Activated T-cell treated with anti-CD3 and anti-CD28 coated beads, Interleukin-2, amount 50 U/mL, for 4 hours (primary cell): ENCODE measurements at places on chromosomes 7 and 10.

- peak; percentile 21 for DNase-seq
Measured at GRCh38 chr10:15419279-15419874, 48.3 kb upstream of the FAM171A1 start.

DNA sequence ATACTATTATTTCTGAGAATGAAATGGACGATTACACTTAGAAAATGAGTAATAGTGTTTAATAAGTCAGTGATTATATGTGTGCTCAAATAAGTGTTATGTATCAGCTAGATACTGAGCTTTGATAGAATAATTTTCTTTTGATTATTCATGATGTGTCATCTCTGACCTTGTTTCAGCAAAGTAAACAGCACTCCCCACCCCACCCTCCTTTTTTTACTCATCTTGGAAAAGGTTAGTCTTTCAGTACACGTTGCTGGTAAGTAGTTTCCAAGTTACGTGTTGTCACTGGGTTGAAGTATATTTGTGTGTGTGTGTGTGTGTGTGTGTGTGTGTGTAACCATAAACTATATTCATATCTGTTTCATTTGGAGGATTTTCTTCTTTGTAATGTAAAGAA, 84.1 kb downstream of the GNAI1 start:
- no peak for DNase-seq

DNA sequence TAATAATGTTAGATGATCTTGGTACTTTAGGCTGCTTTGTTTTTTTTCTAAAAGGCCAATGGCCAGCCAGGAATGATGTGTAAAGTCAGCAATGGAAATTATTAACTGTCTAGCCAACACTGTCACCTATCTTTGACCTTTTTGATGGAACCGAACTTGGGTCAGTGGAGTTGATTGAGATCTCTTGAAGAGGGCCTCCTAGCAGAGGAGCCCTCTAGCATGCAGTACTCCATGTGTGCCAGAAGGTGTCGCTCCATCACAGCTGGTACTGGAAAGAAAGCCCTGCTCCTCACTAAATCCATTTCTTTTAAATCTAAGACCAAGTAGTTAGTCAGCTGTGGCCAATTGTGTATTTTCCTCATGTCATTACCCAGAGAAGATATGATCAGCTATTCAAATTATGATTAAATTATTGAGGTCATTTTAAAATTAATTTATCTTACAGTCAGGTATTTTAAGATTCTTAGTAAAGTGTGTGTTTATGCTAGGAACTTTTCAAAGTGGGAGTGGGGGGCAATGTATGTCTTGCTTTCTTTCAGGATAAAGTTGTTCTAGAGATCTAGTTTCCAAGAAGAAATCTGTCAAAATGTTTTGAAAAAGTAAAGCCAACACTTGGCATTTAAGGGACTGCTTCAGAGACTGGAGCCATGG, 33.1 kb upstream of the CROT start:
- peak; percentile 54 for DNase-seq

GRCh38 chr7:78254726-78255055, 456.1 kb downstream of the PHTF2 start:
- no peak for DNase-seq

GRCh38 chr7:16021851-16022250, 335.4 kb upstream of the MEOX2 start:
- DNase-seq, result no peak

DNA sequence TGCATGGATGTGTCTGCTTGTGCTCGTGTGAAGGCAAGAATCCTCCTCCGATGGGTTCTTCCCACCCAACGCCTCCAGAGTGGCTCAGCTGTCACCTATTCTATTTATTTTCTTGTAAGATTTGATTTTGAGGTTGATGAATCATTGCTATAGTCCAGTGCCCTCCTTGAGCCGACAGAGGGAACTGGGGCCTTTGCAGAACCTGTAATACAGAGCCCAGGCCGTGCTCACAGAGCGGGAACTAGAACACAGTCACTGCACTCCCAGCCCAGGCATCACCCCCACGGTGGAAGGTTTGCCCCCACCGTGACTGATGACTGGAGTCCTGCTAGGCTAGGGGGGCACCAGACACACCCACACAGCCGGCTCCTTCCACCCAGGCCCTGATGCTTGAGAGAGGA, 2.0 kb downstream of the RARRES2 start:
- DNase-seq, result no peak

- DNase-seq, result no peak
Measured at GRCh38 chr7:73602721-73603651, 21.3 kb downstream of the MLXIPL start.

DNA sequence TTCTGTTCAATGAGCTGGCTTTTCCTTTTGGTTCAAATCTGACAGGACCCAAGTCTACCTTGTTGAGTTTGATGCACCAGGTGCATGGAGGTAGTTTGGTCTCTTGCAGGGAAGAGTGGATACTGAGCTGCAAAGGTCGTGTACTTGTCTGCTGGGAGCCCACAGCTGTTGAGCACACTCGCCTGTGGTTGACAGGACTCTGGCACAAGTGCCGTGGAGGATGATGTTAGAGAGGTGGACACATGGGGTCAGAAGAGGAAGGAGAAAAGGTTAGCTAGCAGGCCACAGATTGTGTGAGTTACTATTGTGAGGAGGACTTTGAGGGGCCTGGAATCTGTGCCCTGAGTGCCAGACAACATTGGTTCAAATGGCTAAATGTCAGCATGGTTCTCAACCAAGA, 197.3 kb downstream of the CREB5 start:
- no peak for DNase-seq

DNA sequence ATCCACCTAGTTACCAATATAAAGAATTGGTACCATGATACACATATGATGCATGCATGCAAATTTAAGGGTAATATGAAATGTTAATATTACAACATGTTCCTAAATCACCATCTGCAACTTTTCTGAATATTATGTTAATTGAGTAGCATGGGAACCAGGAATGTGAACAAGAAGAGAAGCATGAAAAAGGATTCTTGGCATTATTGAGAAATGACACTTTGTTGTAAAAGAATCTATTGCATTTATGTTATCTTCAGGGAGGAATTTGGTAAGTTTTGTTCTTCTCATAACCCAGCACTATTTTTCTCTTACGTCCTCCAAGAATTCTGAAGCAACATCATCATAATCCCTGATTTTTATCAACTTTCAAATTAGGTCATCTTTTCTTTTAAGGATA, 159.9 kb upstream of the SLC25A13 start:
- DNase-seq, result no peak

DNA sequence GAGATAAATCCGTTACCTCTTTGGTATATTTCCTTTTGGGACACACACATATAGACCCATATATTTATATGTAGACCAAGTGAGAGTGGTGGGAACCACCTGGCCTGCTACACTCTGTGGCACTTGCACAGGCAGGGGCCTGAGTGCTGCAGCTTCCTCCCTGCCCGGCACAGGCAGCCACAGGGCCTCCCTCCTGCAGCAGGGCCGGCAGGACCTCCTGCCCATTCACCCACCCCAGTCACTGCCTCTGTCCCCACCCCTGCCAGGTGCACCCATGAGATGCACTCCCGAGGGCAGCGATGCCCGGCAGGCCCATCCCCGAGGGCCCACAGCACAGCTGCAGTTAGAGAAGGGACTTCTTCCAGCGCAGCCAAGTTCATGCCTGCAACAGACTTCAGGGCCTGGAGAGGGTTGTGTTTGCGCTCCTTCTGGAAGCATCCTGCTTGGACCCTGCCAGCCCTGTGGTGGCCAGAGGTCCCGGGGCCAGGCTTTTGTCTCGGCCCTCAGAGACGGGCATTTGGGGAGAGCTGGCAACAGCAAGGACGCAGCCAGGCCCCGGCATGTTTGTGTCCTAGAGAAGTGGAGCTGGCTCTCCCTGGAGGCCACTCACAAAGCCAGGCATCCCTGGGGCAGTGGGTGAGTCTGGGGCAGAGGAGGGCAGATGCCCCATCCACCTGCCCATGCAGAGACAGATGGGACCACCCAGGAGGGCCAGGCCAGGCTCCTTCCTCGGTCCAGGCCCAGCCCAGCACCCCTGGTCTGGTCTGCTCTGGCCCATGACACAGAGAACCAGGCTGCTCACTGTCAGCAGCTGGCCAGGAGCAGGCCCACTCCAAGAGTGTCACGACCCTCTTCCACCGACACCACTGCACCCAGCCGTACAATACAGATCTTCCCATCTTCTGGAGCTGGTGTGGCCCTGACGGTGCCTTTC, 41.4 kb downstream of the PWWP2B start:
- DNase-seq, result no peak

- DNase-seq, result no peak
Measured at GRCh38 chr7:49852619-49853462, 79.4 kb downstream of the VWC2 start.
